Stimulated activated CD8-positive, alpha-beta memory T cell treated with anti-CD3 and anti-CD28 coated beads, Interleukin-2, amount 100 ng/mL, for 1 hour (primary cell): ENCODE measurements at places on chromosomes 1 and 21.

DNA sequence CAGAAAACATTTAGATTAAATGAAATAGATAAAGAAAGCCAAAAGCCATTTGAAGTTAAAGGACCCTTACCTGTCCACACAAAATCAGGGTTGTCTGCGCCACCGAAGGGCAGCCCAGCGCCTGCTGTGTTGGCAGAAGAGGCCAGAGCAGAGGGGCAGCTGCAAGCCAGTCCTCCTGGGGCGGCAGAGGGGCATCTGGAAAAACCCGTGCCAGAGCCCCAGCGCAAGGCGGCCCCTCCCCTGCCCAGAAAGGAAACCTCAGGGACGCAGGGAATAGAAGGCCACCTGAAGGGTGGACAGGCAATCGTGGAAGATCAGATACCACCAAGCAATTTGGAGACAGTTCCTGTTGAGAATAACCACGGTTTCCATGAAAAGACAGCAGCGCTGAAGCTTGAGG, 10.7 kb downstream of the NDUFV3 start:
- no peak for DNase-seq

GRCh38 chr1:42774928-42775526, 8.0 kb downstream of the C1orf50 start:
- DNase-seq: no peak

GRCh38 chr1:147723691-147724323, 36.6 kb downstream of the GJA5 start:
- no peak for DNase-seq

- no peak for DNase-seq
These were observed 497.4 kb downstream of the SETD4 start for GRCh38 chr21:35562876-35563275.

DNA sequence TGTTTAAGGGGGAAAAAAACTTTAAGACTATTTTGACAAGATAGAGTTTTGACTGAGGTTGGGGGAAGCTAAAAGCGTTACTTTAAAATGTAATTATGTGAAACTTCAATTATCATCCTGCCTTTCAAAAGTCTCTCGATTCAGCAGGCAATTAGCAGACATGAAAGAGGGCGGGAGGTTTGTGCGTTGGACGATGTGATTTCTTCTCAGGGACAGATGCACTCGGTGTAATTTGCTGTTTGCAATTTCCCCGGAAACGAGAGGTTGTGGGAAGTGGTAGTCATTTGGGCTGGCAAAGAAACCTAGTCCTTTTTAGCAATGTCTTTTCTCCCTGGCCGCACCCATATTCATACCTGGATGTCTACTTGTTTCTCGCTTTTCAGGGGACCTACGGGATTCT, 27.1 kb downstream of the KAZN start:
- DNase-seq: no peak

DNA sequence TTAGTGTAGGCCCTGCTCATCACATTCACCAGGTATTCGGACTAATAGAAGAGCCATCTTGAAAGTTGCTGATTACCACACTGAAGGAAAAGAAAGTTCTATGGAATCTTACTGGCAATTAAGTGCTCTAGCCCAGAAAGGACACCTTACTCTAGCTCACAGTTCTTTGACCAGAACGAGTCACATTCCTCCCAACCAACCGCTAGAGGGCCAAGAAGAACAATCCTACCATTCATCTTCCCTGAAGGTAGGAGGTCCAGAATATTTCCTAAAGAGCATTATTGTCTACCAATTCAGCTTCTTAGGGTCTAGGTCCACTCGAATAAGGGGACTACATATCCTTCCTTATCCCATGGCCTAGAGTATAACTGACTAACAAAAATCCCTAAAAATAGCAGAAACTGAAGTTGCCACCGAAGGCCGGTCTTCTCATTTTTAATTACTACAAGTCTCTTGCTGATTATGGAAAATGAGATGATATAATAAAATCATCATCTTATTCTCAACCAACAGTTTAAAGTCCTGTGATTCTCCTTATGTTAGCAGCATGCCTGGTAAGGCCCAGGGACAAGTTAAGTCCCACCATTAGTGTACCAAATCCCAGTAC, 2.7 kb upstream of the FMO1 start:
- DNase-seq: no peak
